Muscle of arm (tissue), 14 donors: ENCODE measurements at places on chromosomes 1 and 21.

GRCh38 chr1:152018537-152018936 lies 18.3 kb downstream of the S100A11 start:
- no peak for DNase-seq

- DNase-seq, result no peak
Measured at GRCh38 chr1:235093013-235093695, 35.5 kb downstream of the TOMM20 start.

- no peak for DNase-seq
Measured at GRCh38 chr1:208184966-208185654, 59.1 kb downstream of the PLXNA2 start.

- DNase-seq, result no peak
Measured at GRCh38 chr1:169970114-169970513, 76.4 kb upstream of the SCYL3 start.

DNA sequence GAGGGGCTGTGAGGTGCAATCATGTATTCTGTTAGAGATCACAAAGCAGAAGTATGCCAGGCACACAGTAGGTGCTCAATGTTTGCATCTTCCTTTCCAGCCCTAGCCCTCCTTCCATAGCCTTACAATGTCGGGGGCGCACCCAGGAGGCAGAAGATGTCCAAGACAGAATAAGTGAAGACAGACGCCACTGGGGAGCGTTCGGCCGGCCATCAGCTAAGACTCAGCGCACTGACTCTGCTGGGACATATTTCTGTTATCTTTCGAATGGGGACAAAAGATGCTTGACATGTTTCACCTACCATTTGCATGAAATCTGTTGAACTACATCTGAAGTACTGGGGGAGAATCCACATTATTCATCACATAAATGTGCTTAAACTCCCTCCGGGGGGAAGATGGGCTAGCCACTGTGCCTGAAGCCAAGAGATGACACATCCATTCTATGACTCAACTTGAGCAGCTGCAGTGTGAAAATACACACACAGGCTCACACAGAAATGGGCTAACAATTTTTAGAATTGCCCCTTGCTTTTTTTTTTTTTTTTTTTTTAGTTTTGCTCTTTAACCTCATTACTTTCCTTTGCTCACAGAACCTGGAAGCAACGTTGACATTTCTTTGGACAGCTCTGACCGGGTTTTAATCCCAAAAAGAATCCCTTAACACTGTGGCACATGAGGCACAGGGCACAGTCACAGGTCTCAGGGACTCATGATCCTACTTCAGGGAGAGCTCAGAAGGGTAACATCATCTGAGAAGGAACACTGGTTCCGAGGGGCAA lies 7.9 kb downstream of the TIAM1 start:
- DNase-seq, result peak; percentile 81

- no peak for DNase-seq
Measured at GRCh38 chr1:93827633-93828366, 51.2 kb downstream of the DNTTIP2 start.

DNA sequence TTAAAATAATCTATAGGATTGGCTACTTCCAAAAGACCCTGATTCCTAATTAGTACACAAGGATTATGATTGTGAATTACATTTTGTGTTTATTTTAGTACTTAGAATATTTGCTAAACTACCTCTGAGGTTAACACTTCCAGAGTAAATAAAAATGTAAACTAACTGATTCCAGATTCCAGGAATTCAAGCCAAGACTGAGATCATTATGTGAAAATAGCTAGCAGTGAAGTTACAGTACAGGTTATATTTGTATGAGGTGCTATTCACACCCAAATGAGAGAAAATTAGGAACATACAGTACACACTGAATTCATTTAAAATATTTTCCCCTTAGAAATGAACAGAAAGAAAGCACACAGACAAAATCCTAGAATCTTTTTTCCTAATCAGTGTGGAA lies 28.8 kb downstream of the TTLL7 start:
- DNase-seq, result peak; percentile 27

GRCh38 chr1:121483961-121484424 lies 299.2 kb downstream of the SRGAP2C start:
- DNase-seq, result no peak

GRCh38 chr1:203503836-203504235 lies 9.9 kb downstream of the OPTC start:
- no peak for DNase-seq

- DNase-seq, result no peak
Measured at GRCh38 chr1:160096274-160097116, 1.9 kb downstream of the IGSF8 start.

DNA sequence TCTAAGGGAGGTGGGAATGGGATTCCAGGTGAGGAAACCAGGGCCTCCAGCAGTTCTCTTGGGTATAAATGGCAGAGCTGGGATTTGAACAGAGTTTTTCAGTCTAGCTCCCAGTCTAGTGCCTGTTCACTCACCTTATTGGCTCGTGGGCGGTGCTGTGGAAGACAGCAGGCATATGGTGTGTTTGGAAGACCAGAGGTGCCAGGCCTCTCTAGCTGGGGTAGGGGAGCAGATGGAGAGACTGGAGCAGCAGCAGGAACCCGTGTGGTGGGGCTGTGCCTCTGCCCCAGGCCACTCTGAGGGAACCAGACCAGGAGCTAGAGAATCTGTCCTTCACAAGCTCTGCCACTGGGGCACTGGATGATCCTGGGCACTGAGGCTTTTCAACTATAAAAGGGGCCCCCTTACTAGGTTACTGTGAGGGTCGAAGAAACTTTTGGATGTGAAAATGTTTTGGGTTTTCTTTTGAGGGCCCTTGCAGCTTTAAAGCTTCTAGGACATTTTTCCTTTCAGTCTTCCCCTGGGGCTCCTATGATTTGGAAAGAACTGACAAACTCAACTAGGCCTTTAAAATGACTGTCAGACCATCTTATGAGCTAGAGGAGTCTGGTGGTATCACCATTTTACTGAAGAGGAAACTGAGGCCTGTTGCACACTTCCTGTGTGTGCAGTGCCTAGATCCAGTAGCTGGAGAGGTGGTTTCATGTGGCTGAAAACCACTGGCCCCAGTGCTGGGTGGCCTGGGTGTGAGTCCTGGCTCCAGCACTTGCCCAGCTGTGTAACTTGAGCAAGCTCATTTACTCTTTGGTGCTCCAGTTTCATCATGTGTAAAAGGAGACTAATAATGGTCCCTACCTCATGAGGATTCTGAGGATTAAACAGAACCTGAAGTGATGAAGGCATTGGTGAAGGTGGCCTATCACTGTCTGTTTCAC lies 6.1 kb downstream of the DMRTB1 start:
- no peak for DNase-seq

DNA sequence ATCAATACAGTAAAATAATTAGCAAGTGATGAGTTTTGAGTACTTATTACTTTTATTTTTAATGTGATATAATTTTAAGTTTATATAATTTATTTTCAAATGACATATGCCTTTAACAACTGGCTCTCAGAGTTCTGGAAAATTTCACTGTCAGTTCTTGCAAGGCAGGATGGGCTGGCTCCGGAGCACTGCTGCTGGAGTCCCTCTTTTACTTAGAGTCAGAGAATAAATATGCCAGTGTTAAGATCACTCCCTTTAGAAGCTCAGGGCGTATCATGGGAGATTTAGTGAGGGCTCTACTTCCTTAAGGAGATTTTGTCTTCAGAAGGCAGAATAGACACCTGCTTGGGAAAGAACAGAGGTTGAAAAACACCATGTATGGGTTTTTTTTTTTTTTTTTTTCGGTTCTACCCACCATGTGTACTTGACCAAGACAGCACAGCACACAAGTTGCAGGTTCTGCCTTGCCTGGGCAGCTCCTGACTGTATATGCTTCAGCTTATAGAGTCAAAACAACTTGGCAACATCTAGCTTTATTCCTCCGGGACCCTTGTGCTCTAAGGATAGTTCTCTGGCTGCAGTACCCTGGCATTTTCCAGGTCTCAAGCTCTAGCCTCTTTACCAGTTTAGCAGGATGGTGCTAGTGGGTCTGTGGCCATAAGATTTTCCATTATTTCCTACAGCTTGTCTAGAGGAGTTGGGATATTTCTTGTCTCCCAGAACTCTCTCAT lies 29.7 kb upstream of the FMOD start:
- no peak for DNase-seq

DNA sequence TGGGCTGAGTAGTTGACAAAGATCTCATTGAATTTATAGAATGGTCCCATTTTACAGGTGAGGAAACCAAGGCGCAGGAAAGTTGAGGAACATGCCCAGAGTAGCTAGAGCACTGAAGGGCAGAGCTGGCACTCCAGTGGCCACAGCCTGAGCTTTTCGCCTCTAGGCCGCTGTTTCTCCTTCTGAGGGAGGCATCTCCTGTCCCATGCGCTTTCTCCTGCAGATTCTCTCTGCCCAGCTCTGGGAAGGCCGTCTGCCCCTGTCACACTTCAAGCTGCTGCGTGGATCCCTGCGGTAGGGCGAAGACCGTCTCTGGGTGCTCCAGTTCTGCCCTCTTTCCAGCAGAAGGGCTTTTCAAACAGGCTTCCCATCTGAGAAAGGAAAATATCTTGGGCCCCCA lies 159.9 kb downstream of the ACTL8 start:
- no peak for DNase-seq

DNA sequence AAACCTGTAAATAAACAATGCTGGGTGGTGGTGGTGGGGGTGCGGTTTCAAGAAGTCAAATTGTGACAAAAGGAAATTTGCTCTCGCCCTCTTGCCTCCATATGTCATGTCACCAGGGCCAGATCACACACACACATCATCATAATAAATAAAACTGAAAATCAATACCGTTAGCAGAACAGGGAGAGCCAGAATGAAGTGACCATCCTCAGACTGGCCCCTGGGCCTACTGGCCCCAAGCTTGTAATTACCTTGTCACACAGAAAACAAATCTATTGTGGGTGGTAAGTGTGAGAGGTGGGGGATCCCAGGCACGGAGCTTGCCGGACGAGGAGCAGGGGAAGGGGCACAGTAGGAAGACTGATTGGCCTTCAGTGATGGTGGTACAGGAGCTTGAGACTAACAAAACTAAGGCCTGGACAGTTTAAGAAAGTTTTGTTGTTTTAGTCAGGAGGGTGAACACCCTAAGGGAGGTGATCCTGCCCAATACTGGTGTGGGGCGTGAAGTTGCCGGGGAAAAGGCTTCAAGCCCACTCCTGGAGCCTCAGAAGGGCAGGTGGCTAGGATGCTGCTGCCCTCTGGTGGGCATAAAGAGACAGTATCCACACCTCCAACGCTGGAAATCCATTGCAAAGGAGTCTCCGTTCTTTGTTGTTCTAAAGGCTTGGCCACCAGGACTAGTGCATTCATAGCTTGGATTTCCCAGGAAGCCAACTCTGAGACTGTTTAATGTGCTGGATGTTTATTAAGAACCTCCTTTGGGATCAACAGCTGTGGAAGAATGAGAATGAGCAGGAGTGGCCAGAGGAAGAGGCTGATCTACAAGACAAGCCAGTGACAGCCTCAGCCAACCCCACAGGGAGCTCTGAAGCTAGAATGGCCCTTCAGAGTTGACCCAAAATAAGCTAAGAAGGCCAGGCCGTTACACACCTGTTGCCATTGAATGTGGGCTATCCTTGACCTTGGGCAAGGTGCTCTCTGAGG lies 8.1 kb upstream of the C1orf216 start:
- no peak for DNase-seq

GRCh38 chr1:182786223-182786994 lies 3.2 kb upstream of the NPL start:
- DNase-seq, result peak; percentile 53

DNA sequence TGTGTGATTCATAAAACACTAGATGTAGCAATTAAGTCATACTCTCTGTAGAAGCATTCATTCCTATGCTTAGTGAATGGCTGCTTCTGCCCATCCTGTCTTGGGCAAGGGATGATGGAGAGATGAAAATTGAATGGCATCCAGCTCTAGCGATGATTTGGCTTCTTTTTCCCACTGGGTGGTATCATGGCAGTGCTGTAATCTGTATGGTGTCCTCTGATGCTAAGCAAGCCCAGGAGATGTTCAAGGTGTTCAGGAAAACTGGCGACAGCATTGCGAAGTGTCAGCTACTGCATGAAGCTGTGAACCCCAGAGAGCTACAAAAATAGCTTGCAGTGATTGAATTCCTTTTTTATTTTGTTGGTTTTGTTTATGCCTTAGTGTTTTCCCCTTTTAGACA lies 48.9 kb upstream of the LEPR start:
- DNase-seq, result no peak

DNA sequence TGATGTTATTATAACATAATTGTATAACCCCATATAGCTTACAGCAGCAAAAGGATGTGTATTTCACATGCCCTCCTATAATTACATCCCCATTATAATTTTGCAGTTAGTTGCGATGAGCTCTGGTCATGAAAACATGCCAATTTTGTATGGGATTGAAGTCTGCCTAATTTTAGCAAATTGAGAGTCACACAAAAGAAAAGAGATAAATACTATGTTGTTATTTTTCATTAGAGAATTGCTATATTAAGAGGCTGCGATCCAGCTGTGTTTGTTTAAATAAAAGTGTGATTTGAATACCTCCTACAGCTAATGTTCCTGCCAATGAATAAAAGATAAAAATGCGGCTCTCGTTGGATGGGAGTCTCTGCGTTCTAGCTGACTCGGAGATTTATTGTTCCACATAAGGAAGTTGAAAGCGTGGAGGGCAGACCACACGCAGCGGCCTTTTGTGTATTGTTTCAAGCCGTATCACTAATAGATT lies 461.0 kb upstream of the NFIA start:
- DNase-seq, result no peak

GRCh38 chr1:228317411-228317828 lies 89.2 kb downstream of the TRIM11 start:
- no peak for DNase-seq

- no peak for DNase-seq
Measured at GRCh38 chr1:215987092-215987875, 420.2 kb downstream of the KCTD3 start.

DNA sequence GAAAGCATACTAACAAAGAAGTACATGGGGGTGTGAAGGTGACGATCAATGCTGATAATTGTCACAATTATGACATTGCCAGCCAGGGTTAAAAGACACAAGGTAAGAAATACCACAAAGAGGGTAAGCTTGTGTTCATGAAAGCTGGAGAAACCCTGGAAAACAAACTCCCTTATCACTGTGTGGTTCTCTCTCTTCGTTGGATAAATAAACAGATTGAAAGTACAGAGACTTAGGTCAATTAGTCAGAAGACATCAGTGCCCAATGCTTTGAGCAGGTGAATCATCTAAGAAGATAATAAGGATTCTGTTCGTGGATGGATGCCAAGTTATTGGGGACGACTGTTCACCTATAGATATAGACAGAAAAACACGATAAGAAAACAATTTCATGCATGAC lies 22.4 kb upstream of the FCER1A start:
- DNase-seq, result no peak

- no peak for DNase-seq
Measured at GRCh38 chr1:40982721-40983120, 3.2 kb downstream of the CTPS1 start.

- no peak for DNase-seq
Measured at GRCh38 chr1:64623750-64624191, 121.1 kb upstream of the RAVER2 start.

- no peak for DNase-seq
Measured at GRCh38 chr1:71026093-71026492, 21.5 kb downstream of the PTGER3 start.

DNA sequence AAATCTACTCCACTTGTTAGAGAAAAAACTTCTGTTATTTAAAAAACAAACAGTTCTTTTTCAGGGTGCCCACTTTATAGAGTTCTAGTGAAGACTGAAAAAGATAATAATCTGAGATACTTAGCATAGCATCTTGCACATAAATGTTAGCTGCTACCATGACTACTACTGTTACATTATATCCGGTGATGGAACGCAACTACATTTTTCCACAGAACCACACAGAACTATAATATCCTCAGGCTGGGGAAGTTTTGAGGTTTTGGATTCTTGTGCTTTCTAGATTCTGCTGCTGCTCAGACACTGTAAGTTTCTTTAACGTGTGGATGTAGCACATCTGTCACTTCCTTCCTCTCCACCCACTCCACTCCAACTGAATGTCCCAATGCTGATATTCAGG lies 110.3 kb downstream of the PTPN14 start:
- no peak for DNase-seq
